H7 (cell line): ENCODE measurements at places on chromosomes 3 and 15.

DNA sequence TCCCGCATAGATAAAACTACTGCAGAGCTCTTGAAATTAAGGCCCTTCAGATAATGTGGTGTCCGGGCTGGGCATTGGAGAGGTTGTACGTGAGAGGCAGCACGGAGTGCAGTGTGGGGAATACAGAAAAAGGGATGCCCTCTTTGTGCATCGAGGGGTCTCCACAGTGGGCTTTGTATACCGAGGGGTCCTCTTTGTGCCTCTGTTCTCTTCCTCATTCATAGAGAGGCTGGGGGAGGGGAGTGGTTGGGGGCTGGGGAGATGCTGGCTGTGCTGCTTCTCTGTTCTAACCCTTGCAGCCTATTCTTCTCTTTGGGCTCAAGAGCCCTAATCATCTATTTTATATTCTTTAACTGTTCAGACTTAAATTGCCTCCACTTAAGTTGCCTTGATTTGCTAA, 74.3 kb upstream of the NDN start:
- no peak for DNase-seq

DNA sequence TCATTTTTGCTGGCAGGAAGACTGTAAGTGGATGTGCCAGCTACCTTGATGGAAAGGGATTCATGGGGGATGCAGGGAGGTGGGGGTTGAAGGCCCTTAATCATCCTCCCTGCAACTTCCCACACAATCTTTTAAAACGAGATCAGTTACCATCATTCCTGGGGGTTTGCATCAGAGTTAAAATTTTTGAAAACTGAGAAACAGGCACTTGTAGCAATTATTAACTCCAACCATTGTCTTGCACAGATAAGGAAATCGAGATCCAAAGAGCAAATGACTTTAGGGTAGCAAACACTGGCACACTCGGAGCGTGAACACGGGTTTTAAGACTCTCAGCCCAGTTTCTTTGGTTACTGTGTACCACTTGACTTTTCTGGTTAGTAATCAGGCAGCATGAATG, 41.9 kb downstream of the GPD1L start:
- no peak for DNase-seq

GRCh38 chr3:179760944-179761343, 108.1 kb downstream of the USP13 start:
- no peak for DNase-seq

DNA sequence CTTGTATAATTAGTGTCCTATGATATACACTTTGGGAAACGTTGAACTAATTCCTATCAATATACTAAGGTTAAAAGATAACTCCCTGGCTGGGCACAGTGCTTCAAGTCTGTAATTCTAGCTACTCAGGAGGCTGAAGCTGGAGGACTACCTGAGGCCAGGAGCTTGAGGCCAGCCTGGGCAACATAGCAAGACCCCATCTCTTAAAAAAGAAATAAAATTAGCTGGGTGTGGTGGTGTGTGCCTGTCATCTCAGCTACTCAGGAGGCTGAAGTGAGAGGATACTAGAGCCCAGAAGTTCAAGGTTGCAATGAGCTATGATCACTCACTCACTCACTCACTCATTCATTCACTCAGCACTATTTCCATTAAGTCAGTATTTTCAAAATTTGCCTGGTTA, 55.2 kb downstream of the SLC12A6 start:
- DNase-seq: no peak

GRCh38 chr3:78507196-78507984, 1260.4 kb downstream of the ROBO1 start:
- DNase-seq: no peak

GRCh38 chr15:72141171-72142084, 23.2 kb downstream of the SENP8 start:
- no peak for DNase-seq

GRCh38 chr15:73989001-73989798, 2.9 kb downstream of the STOML1 start:
- DNase-seq: no peak

GRCh38 chr15:35956056-35956455, 410.1 kb upstream of the DPH6 start:
- no peak for DNase-seq

GRCh38 chr15:46386356-46386755, 751.5 kb downstream of the SQOR start:
- DNase-seq: no peak
